Fibroblast of skin of right biceps (primary cell): ENCODE measurements at places on chromosomes 2 and 18.

DNA sequence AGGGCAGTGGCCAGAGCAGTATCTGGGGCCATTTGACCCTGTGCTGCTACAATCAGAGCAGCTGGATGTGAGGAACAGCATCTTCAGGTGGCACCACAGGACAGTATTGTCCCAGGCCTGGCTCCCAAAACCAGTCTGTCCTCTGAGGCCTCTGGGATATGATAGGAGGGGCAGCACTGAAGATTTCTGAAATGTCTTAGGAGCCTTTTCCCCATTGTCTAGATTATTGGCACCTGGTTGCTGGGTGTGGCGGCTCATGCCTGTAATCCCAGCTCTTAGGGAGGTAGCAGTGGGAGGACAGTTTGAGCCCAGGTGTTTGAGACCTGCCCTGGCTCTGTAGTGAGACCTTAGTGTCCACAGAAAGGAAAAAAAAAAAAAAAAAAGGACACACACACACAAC, 270.6 kb upstream of the FBXO11 start:
- no peak for DNase-seq

- no peak for DNase-seq
Observed at GRCh38 chr18:8359076-8359475, 250.2 kb upstream of the RAB12 start.

GRCh38 chr2:145815933-145816332, 1296.0 kb upstream of the ZEB2 start:
- peak; percentile 5 for DNase-seq

DNA sequence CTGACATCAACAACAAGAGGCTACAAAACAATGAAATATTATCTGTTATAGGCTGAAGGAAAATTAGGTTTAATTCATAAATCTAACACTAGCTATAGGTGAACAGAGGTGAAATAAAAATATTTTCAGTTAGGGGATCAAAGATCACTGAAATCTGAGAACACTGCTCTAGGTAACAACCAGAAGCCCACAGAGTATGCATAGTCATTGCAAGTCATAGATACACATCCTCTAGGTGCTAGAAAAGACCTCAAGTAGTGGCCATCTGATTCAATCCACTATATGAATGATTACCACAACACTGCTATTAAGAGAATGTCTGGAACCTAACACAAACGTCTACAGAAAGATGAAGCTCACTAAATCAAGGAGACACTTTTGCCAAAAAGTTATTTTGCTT, 264.6 kb upstream of the CYP26B1 start:
- no peak for DNase-seq

- no peak for DNase-seq
Observed at GRCh38 chr18:63247926-63248325, 71.6 kb downstream of the BCL2 start.

DNA sequence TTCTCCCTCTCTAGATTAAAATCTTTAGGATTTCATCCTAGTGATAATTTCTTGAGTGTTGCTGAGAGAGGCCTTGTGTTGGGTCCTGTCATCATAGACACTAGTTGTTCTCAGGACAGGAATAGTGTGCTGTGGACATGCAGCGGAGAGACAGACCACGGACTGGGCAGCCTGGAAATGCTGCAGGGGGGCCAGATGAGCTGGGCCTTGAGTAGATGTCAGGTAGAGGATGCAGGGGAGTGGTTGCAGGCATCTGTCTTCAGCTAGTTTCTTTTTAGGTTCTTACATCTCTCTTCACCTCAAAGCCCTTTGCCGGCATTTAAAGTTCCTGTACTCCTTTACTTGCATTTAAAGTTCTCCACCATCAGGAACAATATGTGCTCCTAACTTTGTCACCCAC, 42.8 kb downstream of the SP110 start:
- DNase-seq, result no peak

- peak; percentile 6 for DNase-seq
Observed at GRCh38 chr18:4551001-4551360, 95.9 kb upstream of the DLGAP1 start.

DNA sequence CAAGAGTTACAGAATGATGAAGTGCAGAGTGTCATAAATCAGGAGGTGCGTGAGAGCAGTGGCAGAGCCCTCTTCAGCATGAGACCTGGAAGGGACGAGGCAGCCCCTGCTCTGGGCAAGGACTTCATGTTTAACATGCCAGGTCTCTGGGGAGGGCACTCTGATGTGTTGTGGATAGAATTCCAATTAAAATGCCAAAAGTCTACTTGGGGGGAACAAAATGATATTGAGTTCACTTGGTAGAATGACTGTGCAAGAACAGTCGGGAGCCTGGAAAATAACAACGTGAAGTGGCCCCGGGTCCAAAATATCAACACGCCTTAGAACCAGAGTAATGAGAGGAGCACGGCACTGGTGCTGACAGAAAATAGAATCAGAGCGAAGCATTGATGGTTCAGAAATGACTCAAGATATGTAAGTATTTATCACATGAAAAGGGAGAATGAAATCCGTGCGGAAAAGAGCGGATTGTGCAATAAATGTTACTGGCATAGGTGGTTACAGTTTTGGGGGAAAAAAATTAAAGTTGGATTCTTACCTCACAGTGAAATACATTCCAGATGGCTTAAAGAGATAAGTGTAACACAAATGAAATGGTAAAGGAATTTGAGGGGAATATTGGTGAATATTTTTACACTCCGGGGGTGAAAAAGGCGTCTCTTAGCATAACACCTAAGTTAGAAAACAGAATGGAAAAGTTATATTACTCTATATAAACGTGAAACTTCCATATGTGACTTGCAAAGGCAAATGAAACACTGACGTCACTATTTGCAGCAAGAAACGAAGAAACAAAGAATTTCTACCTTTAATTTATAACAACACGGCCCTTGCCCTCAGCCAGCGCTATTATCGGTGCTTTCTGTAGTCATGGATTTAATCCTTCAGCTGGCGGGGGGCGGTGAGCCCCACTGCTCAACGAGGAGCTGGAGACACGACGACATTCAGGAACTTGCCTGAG, 159.4 kb upstream of the TWIST2 start:
- DNase-seq, result peak; percentile 89

- DNase-seq, result no peak
Observed at GRCh38 chr2:19141234-19142004, 217.0 kb downstream of the OSR1 start.

GRCh38 chr18:26657631-26658581, 109.6 kb upstream of the KCTD1 start:
- no peak for DNase-seq

DNA sequence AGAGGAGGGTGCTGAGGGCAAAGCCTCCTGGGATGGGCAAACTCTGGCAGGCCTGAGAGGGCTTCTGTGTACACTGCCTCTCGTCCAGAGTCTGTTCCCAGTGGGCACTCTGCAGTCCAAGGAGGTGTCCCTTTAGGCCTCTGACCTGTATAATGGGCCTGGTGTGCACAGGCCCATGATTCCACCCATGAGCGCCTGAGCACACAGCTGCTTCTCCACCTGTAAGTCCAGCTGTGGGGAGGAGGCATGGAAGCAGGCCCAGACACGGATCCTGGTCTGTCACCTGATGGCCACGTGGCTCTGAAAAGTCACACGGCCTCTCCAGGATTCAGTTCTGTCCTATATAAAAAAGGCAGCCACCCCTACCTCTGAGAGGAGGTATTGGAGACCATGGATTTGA, 57.0 kb downstream of the PARD6G start:
- DNase-seq, result no peak

DNA sequence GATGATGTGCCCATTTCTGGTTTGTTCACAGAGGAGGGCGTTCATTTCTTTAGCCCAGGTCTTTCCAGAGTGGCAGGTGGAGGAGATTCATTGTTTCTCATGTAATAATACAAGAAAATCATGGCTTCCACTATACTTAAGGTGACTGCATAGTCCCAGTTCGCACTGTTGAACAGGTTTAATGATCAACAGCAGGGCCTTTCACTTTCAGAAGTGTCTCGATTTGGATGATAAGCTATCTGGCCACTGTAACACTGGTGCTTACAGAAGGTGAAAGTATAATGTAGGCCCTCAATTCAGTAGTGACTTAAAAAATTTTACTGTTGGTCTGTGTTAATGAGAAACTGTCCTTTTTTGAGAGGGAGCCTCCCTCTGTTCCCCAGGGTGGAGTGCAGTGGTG, 1.4 kb downstream of the RMC1 start:
- DNase-seq, result no peak

DNA sequence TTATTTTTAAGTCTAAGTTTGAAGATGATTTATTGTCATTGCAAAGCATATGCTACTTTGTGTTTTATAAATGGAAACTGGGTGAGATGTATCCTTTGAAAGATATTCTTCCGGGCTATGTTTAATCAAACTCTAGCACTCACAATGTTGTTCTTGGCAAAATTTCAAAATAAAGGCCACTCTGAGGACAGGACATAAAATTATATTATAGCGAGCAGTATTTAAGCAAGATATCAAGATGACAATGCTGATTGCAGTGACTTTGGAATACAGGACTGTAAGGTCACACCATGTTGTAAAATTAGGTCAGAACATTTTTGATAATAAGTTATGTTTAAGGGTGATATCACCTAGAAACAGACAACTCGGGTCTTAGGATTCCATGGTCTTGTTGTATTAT, 14.2 kb downstream of the RPRM start:
- no peak for DNase-seq

DNA sequence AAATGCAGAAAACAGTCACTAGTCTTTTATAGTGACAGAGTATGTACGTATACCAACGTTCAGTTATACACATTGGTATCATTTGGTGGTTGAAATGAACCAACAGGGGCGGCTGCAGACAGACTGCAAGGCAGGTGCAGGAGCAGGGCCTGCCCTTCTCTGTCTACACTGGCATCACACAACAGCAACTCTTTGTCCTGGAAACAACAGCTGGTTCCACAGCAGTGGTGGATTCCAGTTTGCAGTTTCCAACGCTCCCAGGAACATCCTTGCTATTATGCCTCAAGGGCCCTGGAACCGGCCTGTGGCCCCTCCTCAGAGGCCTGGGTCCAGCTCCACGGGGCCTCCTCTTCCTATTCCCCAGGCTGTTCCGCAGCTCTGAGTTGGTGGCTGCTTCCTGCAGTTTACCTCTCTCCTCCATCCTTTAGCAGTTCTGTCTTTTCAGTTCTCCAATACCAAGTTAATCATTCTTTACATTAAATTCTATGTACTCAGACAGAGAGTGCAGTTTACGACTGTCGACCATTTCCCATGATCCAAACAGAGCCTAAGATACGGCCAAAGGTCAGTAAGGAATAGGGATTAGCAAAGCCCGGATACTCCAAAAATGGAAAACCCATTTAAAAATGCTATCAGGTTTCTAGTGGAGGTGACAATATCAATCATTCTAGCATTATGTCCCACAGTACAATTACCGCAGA, 87.8 kb downstream of the NOL10 start:
- DNase-seq, result no peak

- DNase-seq, result no peak
Observed at GRCh38 chr18:74006143-74006542, 141.5 kb downstream of the FBXO15 start.

DNA sequence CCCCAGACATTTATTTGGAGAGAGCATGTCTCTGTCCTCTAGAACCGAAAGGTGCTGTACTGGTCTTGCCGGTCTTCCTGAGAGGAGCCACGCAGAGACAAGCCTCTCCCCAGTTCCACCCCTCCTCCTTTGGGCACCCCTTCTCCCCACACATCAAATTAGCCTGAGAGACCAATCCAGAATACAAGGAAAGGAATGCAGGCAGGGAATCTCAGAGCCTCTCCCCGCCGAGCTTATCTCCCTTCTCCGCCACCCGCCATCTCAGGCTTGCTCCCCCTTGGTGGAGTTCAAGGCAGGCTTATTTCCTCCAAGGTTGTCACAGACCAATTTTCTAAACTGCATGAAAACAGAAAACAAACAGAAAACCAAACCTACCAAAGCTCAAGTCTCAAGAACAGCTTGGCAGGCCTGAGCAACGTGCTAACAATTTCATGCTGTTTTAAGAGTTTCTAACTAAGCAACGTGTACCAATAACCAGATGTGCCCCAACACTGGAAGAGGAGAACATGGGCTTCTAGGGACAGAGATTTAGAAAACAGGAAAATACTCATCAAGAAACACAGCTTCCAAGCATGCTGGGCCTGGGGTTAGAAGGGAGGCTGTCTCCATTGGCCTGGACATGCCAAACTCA, 124.5 kb upstream of the PKDCC start:
- DNase-seq, result no peak

- peak; percentile 93 for DNase-seq
Observed at GRCh38 chr2:8148260-8149006, 533.4 kb upstream of the ID2 start.

GRCh38 chr2:55134316-55134706, 84.1 kb upstream of the RTN4 start:
- DNase-seq, result no peak

GRCh38 chr2:94984964-94985575, 40.4 kb upstream of the MAL start:
- DNase-seq, result no peak

- DNase-seq, result no peak
Observed at GRCh38 chr18:79916128-79916494, 35.3 kb downstream of the SLC66A2 start.

GRCh38 chr18:75467851-75468250, 40.3 kb upstream of the SMIM21 start:
- no peak for DNase-seq

- DNase-seq, result no peak
Observed at GRCh38 chr2:60283626-60284025, 269.8 kb downstream of the BCL11A start.

GRCh38 chr2:43540021-43540779, 55.6 kb downstream of the THADA start:
- peak; percentile 83 for DNase-seq

DNA sequence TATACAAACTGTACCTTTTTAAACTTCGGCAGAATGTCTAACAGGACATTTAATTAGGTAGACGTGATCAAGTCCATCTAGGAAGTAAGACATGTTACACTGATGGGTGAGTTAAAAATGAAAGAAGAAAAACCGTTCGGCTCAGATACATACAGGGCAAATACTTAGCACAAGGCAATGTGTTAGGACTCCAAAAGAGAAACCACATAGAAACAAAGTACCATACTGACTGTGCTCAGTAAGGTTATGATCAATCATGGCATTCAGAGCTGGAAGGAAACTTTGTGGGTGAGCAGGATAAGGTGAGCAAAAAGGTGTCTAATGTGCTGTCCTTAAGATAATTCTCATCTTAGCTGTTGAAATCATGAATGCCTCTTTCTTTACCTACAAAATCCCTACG, 211.9 kb downstream of the STK39 start:
- no peak for DNase-seq

- DNase-seq, result peak; percentile 46
Observed at GRCh38 chr2:236662231-236663185, 92.9 kb downstream of the ACKR3 start.

- DNase-seq, result peak; percentile 6
Observed at GRCh38 chr2:179861027-179861415, 391 bp downstream of the ZNF385B start.

GRCh38 chr2:29123617-29124349, 8.6 kb downstream of the CLIP4 start:
- peak; percentile 91 for DNase-seq

DNA sequence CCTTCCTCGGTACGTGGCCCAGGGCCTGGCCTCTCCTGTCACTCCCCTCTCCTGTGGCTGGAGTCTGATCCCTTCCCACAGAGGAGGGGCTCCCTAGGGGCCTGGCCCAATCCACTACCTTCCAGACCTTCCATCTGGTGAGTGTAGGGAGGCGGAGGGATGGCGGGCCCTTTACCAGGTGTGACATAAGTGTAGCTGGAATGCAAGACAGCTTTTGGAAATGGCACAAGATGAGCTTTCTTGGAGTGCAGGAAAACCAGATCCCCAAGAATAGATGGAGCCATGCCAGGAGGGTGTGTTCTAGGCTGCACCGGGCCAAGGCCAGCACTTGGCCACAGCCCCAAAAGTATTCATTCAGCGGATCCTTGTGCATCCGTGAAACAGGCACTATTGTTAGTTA, 30.1 kb downstream of the IGFBP5 start:
- DNase-seq, result peak; percentile 47

GRCh38 chr2:141508806-141509595, 621.8 kb downstream of the LRP1B start:
- peak; percentile 27 for DNase-seq
